B cell (primary cell): ENCODE measurements at places on chromosomes 12 and 14. TPM values are rescaled to one million over a fixed set of nuclear protein-coding genes. Genes with fewer than 3 reads are reported as not detected.
A peak's percentile ranks its signal among the peaks of the same experiment; 100 is the strongest.

GRCh38 chr14:77372304-77372841 is 4.5 kb downstream of the TMED8 start:
- no peaks in the 10 kb centered on the region for H3K27me3 ChIP-seq
- peak overlapping the region; percentile 86 for H3K27ac ChIP-seq
- H3K4me1 ChIP-seq, result peaks cover 54% of the 10 kb centered on the region
- peak; percentile 80 for DNase-seq
- H3K4me3 ChIP-seq, result peak overlapping the region; percentile 57
- H3K36me3 ChIP-seq, result no peaks in the 10 kb centered on the region

The SMAGP gene
- total RNA-seq, result 8.0 and 10.4 TPM in 2 replicates

The TBC1D30 gene
- 0.10 and 0.29 TPM in 2 replicates for total RNA-seq

DNA sequence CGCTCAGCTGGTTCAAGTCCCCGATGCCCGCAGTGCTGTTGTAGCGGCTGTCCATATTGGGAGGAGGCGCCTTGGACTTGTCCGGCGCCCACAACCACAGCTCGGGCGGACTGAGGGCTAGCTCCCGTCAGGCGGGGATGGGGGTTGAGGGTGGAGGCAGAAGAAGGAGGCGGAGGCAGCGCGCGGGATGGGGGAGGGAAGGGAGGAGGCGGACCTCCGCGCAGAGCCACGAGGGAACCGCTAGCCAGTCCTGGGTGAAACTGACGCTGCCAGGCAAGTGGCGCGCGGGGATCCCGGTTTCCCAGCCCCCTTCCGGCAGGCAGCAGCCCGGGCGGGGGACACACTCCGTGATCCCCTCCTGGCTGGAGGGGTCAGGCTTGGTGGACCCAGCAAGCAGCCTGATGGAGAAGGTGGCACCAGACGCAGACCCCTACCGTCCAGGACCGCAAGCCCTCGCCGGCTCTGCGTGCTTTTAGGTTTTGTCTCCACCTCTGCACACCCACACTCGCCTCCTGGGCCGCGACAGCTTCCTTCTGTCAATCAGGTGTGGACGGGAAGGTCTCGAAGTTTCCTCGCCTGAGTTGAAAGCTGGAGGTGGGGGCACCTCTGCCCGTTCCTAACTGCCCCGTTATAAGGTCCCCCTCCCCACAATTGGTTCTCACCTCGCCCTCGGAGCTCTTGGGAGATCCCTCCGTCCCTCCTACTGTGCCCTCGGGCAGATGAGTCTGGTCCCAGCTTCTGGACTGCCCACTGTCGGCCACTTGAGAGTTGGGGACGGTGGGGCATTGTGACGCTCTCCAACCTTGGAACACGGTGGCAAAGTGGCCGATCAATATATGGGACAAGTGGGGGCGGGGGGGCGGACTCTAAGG is at the start of gene CPNE8:
Gene CPNE8, minus strand, starts transcription at position 112 of the 872 bp plus-strand sequence. Its CDS starts 57 bp downstream, at position 55.
- peaks cover 5% of the 10 kb centered on the region for H3K4me1 ChIP-seq
- peak within 1 kb of the TSS; percentile 21 for H3K27ac ChIP-seq
- H3K27me3 ChIP-seq, result no peaks in the 10 kb centered on the region
- no peaks in the 10 kb centered on the region for H3K36me3 ChIP-seq
- H3K4me3 ChIP-seq, result peak within 1 kb of the TSS; percentile 71
- peak; percentile 48 for DNase-seq

- H3K4me3 ChIP-seq, result no peak overlapping the region
- no peak overlapping the region for H3K27ac ChIP-seq
- no peak for DNase-seq
Observed at GRCh38 chr12:84637926-84638325, 274.7 kb downstream of the SLC6A15 start.

- no peaks in the 10 kb centered on the region for H3K36me3 ChIP-seq
- no peak overlapping the region for H3K27ac ChIP-seq
- H3K27me3 ChIP-seq, result no peaks in the 10 kb centered on the region
- no peaks in the 10 kb centered on the region for H3K4me1 ChIP-seq
Observed at GRCh38 chr14:52910572-52910971, 40.3 kb downstream of the FERMT2 start.

- H3K27me3 ChIP-seq, result no peaks in the 10 kb centered on the region
- H3K4me3 ChIP-seq, result no peak overlapping the region
- peaks cover 17% of the 10 kb centered on the region for H3K4me1 ChIP-seq
- H3K36me3 ChIP-seq, result peaks cover 1% of the 10 kb centered on the region
- no peak for DNase-seq
Observed at GRCh38 chr14:71593966-71594365, 338.3 kb upstream of the RGS6 start.

- no peak overlapping the region for H3K27ac ChIP-seq
- H3K36me3 ChIP-seq, result no peaks in the 10 kb centered on the region
- no peak overlapping the region for H3K4me3 ChIP-seq
- no peaks in the 10 kb centered on the region for H3K27me3 ChIP-seq
- no peak for DNase-seq
Observed at GRCh38 chr12:75581515-75581914, 70.1 kb upstream of the KRR1 start.

DNA sequence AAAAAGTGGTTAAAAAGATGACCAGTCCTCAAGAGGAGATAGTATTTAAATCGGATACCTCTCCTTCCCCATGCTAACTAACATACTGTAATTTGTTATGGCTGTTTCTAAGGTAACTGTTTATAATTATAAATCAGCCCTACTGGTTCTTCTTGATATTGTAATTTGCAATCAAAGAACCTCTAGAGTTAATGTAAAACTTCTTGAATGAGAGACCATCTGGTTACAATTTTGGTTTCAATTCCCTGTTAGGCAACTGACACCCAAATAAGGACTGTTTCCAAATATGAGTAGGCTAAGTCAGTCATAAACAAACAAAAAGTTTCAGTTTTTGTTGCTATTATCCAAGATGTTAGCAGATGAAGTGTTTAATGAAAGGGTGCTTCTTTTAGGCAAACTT is 120.2 kb upstream of the DNM1L start:
- H3K27me3 ChIP-seq, result no peaks in the 10 kb centered on the region
- H3K4me1 ChIP-seq, result peaks cover 13% of the 10 kb centered on the region
- peak; percentile 69 for DNase-seq
- H3K27ac ChIP-seq, result peak overlapping the region; percentile 73
- no peaks in the 10 kb centered on the region for H3K36me3 ChIP-seq

The KRT78 gene
- total RNA-seq, result not detected in 2 replicates

The KCNJ8 gene
- total RNA-seq, result not detected in 2 replicates

The OTX2 gene
- not detected in 2 replicates for total RNA-seq

The PDZRN4 gene
- total RNA-seq, result not detected in 2 replicates

The RNF10 gene
- total RNA-seq, result 227 and 236 TPM in 2 replicates

GRCh38 chr14:77579065-77579464 is 37.4 kb downstream of the SPTLC2 start:
- H3K27ac ChIP-seq, result no peak overlapping the region
- DNase-seq, result no peak
- peaks cover 14% of the 10 kb centered on the region for H3K4me1 ChIP-seq

The GALNT6 gene
- 8.5 and 9.0 TPM in 2 replicates for total RNA-seq
